DMS79 treated with DMSO at 0.1 percent for 48 hours (cell line): ENCODE measurements at places on chromosomes 16 and 17.

DNA sequence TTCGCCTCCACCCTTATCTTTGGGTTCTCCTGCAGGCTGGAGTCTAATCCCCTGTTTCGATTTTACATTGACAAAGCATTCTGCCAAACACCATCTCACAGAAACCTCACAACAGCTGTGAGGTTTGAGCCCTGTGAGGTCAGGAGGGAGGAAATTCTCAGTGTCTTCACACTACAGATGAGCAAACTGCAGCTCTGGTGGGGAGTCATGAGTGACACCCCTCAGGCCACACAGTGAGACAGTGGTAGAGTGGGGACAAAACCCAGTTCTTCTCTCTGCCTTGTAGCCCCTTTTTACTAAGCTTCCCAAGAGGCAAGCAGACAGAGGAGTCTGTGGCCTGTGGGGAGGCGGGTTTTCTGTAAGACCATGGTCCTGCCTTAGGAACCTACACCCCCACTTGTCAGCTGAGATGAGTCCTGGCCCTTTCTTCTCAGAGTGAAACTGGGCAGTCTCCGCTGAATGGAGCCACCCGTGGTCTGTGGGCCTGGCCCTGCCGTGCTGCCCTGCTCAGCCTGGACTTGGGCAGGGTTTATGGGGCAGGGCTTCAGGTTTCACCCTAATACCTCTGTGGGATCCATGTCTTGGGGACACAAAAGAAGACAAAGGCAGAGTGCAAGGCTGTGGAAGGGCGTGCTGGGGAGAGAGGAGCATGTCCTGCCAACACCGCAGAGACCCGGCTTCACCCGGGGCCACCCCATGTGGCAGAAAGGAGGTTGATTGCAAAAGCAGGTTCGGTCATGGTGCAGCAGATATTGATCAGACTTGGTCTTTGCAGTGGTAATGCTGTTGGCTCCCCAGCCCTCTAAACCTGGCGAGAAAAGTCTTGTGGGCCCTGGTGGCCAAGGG is 59.0 kb downstream of the ABR start:
- no peak for DNase-seq

GRCh38 chr17:9924735-9925191 is 19.7 kb upstream of the RCVRN start:
- DNase-seq = peak; percentile 17

DNA sequence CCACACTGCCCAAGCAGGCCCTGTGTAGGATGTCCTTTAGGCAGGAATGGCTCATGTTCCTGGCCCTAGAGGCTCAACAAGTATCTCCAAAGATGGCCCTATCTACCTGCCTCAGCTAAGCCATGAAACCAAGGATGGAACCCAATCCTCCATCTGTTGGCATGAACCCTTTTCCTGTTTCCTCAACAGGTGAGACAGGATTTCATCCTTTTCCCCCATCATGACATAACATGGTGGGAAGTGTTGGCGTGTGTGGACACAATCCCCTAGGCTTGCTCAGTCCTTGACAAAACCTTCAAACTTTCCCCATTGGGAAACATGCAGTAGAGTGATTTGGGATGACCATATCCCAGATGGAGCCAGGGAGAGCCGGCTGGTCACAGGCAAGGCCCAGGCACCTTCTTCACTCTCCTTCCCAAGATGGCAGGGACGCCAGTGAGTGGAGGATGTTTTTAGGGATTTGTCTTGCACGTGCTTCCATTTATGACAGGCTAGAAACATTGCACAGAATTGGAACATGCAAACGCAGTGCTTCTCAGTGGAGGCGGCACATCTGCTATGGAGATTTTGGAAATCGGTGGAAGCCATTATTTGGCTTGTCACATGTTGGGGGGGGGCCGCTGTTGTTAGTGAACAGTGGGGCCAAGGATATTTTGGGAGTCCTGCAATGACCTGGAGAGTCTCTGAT is 77.0 kb downstream of the MYH11 start:
- no peak for DNase-seq

DNA sequence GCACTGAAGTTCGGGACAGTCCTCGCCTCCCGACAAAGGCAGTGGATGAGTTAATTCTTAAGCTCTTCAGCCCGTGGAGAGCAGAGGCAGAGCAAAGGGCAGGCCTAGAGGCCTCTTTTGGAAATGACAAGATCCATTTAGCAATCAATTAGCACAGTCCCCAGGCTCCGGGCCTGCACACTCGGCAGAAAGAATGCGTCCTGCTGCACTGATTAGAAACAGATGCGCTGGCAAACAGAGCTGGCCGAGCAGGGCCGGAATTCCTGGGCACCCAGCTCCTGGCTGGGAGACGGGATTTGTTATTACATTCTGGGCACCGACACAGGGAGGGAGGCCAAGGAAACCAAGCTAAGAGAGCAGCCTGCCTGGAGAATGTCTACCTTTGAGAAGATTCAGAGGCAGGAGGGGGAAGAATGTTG is 162.9 kb downstream of the COPRS start:
- DNase-seq = no peak

GRCh38 chr17:72185564-72185963 is 64.7 kb downstream of the SOX9 start:
- no peak for DNase-seq

DNA sequence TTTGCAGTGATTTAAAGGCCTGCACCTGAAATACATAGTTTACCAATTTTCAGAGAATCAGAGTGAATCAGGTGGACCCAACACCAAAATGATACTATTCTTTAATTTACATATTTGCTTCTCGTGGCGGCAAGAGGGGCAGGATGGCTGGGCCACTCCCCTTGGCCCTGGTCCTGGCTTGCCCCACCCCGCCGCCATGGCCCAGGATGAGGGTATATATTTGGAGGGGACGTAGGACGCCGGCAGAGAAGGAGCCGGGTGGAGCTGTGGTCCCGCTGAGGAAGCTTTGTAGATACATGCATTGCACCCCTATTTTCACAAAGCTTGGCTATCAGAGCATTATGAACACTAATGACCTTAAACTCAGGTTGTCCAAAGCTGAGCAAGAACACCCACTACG is 43.5 kb downstream of the EFCAB13 start:
- DNase-seq = no peak

DNA sequence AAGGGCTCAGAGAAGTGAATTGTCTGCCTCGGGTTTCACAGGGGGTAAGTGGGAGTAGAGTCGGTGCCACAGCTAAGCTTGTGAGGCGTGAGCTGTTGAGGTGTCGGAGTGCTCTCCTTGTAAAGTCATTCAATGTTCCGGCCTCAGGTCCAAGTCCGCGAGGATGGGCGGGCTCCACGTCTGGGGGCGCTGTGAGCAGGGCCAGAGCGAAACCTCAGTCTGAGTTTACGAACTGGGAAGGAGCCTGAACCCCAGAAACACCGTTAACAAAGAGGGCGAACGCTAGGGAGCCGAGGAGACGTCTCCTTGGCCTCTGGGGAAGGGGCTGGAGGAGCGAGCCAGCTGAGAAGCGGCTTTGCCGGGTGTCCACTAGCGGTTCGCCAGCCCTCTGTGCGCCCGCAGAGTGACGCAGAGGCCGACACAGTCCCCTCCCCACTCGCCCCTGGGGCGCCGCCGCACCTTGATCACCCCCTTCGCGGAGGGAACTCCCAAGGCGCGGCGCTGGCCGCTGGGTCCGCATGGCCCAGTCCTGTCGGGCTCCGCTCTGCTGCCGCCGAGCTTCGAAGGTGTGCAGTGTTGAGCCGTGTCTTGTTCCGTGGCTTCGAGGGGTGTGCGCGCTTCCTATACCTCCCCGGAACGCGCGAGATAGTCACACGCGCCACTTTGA is 4.9 kb downstream of the IRX3 start:
- DNase-seq = no peak

DNA sequence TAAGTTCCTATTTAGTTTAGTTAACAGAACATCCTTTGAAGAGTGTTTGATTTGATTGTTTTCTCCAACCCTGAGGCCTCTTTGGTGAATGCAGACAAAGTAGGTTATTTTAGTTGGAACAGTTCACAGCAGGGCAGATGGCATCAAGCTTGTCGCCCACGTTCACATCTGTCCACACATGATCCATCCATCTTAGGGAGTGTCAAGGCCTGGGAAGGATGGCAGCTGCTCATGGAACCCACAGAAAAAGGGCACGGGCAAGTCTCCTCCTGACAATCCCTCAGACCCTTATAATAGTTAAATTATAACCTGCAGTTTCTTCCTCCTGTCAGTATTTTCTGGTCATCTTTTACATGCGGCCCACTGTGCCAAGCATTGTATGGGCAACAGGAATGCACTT is 60.2 kb downstream of the KNOP1 start:
- no peak for DNase-seq

DNA sequence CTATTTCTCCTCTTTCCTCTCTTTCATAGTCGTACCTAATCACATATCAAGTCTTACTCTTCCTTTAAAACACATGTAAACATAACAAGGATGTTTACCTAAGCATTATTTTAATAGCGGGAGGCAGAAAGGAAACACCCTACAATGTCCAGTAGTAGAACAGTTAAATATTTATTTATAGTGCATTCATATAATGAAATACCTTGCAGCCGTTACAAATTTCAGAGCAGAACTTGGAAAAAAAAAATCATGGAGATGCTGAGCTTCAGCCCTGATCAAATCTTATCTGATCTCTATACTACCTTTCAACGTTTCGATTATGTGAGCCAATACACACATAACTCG is 39.6 kb downstream of the GRB2 start:
- no peak for DNase-seq

DNA sequence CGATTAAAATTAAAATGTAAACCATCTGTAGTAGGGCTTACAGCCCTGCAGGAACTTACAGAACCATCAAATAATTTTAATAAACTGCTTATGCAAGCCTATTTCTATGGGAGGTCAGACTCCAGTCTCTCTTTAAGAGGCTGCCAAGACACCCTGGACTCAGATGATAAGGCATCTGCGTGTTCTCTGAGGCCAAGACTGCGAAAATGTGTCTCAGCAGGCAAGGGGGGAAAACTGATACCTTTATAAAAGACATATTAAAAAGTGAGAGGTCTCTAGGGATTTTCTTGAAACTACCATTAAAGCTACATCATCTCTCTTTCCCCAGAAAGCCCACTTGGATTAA is 32.2 kb downstream of the MPHOSPH6 start:
- no peak for DNase-seq

DNA sequence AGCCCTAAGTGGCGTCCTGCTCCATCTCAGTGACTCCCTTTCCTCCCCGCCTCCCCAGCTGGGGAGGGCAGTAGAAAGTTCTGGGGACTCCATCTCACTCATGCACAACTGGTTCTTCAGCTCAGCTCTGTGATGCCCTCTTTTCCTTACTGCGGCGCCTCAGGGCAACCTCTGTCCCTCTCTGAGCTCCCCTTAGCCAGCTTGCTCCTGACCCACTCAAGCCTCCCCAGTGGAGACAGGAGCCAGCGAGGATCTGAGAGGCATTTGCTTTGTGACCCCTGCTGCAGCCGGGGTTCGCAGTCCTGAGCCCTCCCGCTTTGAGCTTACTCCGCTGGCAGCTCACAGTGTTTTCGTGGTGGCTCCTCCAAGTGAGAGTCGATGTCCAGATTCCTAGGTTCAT is 6.2 kb upstream of the MRC2 start:
- DNase-seq = no peak

DNA sequence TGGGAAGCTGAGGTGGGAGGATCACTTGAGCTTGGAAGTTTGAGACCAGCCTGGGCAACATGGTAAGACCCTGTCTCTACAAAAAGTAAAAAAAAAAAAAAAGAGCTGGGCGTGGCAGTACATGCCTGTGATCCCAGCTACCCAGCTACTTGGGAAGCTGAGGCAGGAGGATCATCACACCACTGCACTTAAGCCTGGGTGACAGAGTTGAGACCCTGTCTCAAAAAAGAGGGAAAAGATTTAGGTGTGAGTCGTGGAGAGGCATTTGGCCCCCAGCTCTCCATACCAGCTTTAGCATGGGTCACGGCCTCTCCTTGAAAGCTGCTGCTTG is 19.1 kb downstream of the ST6GALNAC2 start:
- no peak for DNase-seq

GRCh38 chr17:80253631-80254395 is 6.8 kb upstream of the RNF213 start:
- no peak for DNase-seq

- DNase-seq = no peak
These were observed 2.2 kb upstream of the C17orf58 start for GRCh38 chr17:67998466-67998865.
